ENCODE measurements at places on chromosomes 2 and 18.
A peak's percentile ranks its signal among the peaks of the same experiment; 100 is the strongest.

DNA sequence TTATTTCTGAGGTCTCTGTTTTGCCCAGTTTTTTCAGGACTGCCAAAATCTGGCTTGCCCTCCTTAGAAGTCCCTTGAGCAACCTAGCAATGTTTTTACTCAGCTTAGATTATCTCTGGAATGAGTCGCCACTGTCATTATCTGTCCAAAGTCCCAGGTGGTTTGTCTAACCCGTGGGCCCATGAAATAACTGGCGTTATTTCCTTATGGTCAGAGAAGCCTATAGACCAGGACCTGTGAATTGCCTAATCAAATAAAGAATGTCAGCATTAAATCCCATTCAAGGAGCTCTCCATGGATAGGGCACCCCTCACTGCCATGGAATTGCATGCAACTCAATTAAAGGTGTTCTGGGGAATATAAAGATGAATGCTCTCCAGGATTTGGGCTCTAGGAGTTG, 373.9 kb downstream of the SETBP1 start:
- DNase-seq = no peak

DNA sequence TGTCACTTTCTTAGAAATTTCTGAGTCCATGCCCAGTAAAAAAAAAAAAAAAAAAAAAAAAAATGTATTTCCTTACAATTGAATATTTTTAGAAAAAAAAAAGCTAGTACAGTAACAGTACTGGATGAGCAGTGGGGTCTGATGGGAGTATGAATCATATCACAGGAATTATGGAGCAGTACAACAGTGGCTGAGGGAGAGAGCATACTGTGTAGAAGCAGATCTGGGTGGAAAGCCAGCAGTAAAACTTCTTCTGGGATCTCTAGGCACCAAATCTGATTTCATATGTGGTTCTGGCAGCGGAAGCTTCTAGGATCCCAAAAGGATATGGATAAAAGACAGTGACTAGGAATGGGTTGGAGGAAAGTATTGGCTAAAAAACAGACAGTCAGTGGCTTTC, 414.9 kb upstream of the FSHR start:
- DNase-seq = no peak

GRCh38 chr18:11454040-11454439, 155.4 kb upstream of the SLC35G4 start:
- no peak for DNase-seq

DNA sequence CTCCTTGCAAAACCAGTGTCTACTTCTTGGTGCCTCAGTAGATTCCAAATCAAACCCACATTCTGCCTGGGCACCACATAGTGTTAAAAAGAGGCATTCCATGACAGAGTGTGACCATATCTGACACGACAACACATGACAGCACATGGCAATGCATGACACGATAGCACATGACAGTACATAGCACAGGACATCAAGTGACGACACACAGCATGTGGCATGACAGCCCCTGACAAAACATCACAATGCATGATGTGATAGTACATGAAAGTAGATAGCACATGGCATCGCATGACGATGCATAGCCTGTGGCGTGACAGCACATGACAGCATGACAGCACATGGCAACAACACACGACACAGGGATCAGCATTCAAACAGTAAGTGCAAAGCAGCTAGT, 845.9 kb upstream of the SALL3 start:
- no peak for DNase-seq

DNA sequence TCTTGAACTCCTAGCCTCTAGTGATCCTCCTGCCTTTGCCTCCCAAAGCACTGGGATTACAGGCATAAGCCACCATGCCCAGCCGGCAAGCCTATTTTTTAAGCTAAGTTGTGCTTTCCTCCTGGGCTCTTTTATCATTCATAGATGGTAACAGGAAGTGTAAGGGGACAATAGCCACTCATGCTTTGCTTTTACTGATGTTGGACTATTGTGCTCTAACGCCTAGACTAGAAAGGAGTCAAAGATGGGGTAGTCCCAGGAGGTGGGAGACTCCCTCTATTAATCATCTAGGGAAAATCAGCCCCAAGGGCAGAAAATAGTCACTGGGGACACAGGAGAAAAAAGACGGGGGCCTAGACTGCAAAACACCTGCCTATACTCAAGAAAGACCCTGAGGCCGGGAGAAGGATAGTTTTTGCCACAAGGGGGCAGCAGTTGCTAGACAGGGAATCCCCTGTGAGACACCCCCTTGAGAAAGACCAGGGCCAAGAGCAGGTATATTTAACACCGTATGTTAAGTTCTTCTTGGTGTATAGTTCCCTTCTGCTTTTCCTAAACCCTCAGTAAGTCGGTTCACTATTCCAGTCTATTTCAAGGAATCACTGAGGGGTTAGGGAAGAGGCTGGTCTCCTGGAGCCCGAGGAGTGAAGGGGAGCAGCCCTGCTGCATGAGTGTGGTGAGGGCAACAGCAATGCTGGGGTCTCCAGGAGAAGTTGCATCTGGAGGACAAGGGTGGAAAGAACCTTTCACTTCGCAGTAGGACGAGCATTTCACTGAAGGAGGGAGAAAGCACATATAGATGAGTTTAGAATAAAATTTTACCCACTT, 2.1 kb upstream of the CXCR1 start:
- peak; percentile 22 for DNase-seq

GRCh38 chr2:187917535-187917934, 363.3 kb upstream of the TFPI start:
- no peak for DNase-seq

- DNase-seq = no peak
Measured at GRCh38 chr2:109189751-109190150, 60.7 kb downstream of the SH3RF3 start.

GRCh38 chr2:17910980-17911379, 32.5 kb downstream of the KCNS3 start:
- no peak for DNase-seq

GRCh38 chr2:120455390-120455789, 109.5 kb downstream of the INHBB start:
- DNase-seq = no peak

DNA sequence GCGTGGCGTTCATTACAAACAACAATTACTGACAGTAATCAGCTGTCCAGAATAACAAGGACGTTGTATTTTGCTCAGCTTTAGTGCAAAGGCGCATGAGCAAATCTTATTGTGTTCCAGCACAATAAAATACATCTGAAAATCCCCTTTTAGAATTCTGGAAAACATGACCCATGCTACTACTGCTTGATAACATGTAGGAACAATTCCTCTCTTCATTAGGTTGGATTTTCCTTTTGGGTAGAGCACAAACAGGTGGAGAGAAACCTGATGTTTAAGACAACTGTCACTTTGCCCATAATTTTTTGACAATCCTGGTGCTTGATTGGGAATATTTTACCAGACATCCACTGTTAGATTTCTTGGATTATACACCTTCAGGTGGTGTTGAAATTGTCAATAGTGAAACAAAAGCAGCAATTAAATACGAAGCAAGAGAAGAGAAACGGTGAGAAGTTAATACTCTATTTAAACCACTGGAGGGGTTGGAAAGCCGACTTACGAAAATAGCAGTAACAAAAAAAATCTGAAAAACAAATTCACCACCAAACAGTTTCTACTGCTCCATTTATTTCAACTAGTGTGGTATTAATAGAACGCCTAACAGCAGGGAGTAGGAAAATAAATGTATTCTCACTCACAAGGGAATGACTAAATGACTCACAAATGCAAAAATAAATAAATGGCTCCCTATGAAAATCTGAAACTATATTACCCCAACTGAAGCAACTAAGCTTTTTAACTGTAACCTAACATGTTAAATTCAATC, 102.7 kb downstream of the CPO start:
- no peak for DNase-seq

- no peak for DNase-seq
Measured at GRCh38 chr2:53750041-53750768, 17.4 kb upstream of the CHAC2 start.

Data from H54 (cell line).